ENCODE measurements at places on chromosomes 12 and 14. TPM values are rescaled to one million over a fixed set of nuclear protein-coding genes. Genes with fewer than 3 reads are reported as not detected.

GRCh38 chr14:84929086-84929485 is 600.9 kb upstream of the FLRT2 start:
- DNase-seq, result no peak

- DNase-seq, result no peak
Measured at GRCh38 chr14:67510121-67510520, 21.6 kb upstream of the TMEM229B start.

DNA sequence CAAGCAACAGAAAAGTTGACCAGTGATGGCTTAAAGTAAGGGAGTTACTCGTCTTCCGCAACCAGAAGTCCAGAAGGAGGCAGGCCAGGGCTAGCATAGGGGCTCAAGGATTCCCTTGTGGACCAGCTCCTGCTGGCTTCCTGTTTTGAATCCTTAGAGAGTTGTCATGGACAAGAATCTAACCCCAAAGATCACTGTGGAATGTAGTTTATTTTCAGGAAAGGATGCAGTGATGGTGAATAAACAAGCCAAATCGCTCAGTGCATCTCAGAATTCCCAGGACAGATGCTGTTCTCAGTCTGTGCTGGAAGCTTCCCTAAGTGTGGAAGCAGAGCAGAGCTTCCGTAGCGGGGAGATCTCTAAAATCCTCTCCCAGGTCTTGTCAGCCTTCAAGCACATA is 311.3 kb downstream of the C12orf75 start:
- no peak for DNase-seq

DNA sequence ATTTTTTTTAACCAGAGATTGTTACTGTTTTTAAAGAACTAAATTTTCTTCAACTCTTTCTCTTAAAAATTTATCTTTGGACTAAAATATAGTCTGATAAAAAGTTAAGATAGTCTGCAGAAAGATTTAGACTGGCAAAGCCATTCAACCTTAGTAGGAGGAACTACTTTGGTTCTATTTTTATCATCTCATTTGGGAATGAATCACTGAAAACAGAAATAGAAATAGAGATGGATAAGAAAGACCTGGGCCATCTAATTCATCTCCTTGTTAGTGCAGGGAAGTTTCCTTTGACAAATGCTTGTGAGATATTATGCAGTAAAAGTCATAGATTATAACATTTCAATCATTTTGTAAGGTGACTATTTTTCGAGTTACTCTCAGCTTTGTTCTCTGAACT is 263.2 kb upstream of the NPAS3 start:
- DNase-seq, result no peak

DNA sequence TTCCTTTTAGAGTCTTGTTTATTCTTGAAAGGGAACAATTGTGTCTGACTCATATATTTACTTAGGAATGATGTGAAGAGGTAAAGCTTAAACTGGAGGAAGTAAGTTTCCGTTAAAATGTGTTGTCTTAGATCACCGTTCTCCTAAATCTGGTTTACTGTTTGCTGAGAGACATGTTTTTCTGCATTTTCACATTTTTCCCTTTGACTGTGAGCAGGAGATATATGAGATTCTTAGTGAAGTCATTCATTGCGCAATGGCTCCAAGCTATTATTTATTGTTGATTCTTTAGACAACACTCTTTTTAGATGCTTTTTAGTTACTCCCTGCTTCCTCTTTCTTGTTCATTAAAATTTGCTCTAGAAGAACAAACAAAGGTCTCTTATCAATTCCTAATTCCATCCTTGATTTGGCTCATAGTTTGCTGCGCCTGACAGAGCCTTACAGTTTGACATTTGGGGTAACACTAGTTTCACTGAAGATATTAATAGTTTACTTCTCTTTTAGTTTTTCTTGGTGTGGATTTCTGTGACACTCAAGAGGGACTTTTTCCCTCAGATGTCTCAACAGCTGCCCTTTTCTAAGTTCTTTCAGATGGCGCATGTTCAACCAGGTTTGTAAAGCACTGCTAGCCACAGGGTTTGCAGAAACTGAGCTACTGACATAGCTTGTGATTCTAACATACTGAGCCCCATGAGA is 11.4 kb downstream of the CLECL1 start:
- no peak for DNase-seq

DNA sequence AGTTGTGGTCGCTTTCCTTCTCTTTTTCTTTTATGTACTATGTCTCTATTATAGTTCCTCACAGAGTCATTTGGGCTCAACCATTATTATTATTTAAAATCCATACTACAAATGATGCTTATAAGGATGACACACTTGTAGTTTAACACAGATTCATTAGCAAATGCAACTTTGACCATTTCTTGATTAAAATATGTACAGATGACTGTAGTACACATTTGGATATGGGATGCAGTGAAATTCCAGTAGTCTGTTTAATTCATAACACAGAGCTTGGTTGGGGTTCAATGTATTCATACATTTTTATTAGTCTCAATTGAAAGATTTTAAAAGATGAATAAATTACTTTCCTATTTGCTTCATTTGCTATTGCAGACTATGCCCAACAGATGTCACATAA is 30.0 kb downstream of the SLC38A1 start:
- no peak for DNase-seq

DNA sequence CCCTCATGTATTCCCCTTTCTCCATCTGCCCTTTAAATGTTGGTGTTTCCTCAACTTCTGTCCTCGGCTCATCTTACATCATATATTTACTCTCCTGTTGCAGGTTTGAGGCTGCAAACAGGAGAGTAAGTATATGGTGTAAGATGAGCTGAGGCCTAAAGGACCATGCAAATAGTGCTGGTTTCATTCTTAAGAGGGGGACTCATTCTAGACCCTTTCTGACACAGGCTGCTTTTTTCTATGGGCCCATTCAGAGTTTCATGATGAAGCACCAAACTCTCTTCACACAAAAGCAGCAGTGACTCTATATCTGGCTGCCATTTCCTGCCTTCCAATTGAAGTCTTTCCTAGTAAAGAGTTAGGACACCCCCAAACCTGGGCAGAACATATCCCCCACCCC is 218.5 kb downstream of the PHLDA1 start:
- no peak for DNase-seq

DDX54 gene
- 110 TPM for total RNA-seq

HOXC12 gene
- total RNA-seq, result not detected

TMEM132D gene
- total RNA-seq, result not detected

FAM186B gene
- total RNA-seq, result 0.42 TPM

Data from HCT116 (cell line).